Right lung (tissue), 10 donors: ENCODE measurements at places on chromosomes 1 and 21. TPM values are rescaled to one million over a fixed set of nuclear protein-coding genes. Genes with fewer than 3 reads are reported as not detected.

DNA sequence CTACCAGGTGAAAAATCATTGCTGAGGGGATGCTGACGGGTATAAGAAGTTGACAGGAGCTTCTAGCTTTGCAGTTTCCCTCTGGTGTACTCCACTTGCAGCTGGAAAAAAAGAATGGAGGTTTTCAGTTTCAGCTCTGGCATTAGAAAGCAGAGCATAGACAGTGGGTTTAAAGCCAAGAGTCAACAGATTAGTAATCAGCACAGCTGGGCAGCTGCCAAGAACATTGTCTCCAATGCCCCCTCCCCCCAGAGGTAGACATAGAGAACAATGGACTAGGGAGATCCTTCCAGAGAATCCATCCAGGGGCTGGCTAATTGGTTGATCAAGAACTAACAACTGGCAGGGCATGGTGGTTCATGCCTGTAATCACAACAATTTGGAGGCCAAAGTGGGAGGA is 10.1 kb upstream of the ZBTB8B start:
- DNase-seq, result no peak

The LCK gene
- 1.1 TPM for polyA plus RNA-seq

DNA sequence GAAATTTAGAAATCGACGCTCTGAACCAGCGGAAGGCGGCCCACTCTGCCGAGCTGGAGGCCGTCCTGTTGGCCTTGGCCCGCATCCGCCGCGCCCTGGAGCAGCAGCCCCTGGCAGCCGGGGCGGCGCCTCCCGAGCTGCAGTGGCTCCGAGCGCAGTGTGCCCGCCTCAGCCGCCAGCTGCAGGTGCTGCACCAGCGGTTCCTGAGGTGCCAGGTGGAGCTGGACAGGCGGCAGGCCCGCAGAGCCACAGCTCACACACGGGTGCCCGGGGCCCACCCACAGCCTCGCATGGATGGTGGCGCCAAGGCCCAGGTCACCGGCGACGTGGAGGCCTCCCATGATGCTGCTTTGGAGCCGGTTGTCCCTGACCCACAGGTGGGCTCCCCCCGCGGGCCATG is 47.0 kb upstream of the DIP2A start:
- no peak for DNase-seq

DNA sequence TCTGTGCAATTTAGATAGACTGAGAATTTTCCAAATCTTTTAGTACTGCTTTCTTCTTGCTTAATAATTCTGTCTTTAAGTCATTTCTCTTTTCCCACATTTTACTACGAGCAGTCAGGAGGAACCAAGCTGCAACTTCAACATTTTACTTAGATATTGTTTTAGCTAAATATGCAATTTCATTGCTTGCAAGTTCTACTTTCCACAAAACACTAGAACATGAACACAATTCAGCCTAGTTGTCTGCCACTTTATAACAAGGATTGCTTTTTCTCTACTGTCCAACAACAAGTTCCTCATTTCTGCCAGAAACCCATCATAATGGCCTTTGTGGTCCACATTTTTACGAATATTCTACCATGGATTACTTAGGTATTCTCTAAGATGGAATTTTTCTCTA is 36.6 kb downstream of the SORT1 start:
- DNase-seq, result no peak

The CBR1 gene
- 28.1 TPM for polyA plus RNA-seq

GRCh38 chr1:93679546-93679945 is 2.1 kb downstream of the BCAR3 start:
- DNase-seq, result no peak

GRCh38 chr21:39681257-39681656 is 63.7 kb upstream of the IGSF5 start:
- no peak for DNase-seq
